B cell (primary cell): ENCODE measurements at places on chromosomes 5 and 9. TPM values are rescaled to one million over a fixed set of nuclear protein-coding genes. Genes with fewer than 3 reads are reported as not detected.

The KLHL3 gene
- total RNA-seq = 4.5 and 10.4 TPM in 2 replicates

- no peak for DNase-seq
- H3K27ac ChIP-seq = no peak overlapping the region
- H3K4me3 ChIP-seq = no peak overlapping the region
- H3K27me3 ChIP-seq = no peaks in the 10 kb centered on the region
- no peaks in the 10 kb centered on the region for H3K36me3 ChIP-seq
Measured at GRCh38 chr5:112070022-112070421, 313.0 kb upstream of the NREP start.

- H3K4me3 ChIP-seq = no peak overlapping the region
- no peak for DNase-seq
- H3K27ac ChIP-seq = no peak overlapping the region
- H3K36me3 ChIP-seq = no peaks in the 10 kb centered on the region
- H3K4me1 ChIP-seq = no peaks in the 10 kb centered on the region
- H3K27me3 ChIP-seq = no peaks in the 10 kb centered on the region
Measured at GRCh38 chr9:138061631-138062030, 184.0 kb downstream of the CACNA1B start.

- no peak overlapping the region for H3K4me3 ChIP-seq
- no peaks in the 10 kb centered on the region for H3K27me3 ChIP-seq
- H3K36me3 ChIP-seq = no peaks in the 10 kb centered on the region
- H3K4me1 ChIP-seq = no peaks in the 10 kb centered on the region
- H3K27ac ChIP-seq = no peak overlapping the region
Measured at GRCh38 chr5:127923804-127924570, 159.6 kb upstream of the SLC12A2 start.

The CDH9 gene
- total RNA-seq = not detected in 2 replicates

The MAST4 gene
- 56.0 and 57.1 TPM in 2 replicates for total RNA-seq

The ACSL6 gene
- total RNA-seq = 0.62 TPM in 1 of 2 replicates, not detected in the other

- H3K4me3 ChIP-seq = no peak overlapping the region
- H3K36me3 ChIP-seq = no peaks in the 10 kb centered on the region
- DNase-seq = peak; percentile 55
- H3K27ac ChIP-seq = peak overlapping the region; percentile 44
- H3K4me1 ChIP-seq = peaks cover 53% of the 10 kb centered on the region
Measured at GRCh38 chr9:112069318-112070169, 105.6 kb downstream of the SUSD1 start.

- H3K4me1 ChIP-seq = no peaks in the 10 kb centered on the region
- H3K27me3 ChIP-seq = no peaks in the 10 kb centered on the region
- no peak for DNase-seq
- H3K36me3 ChIP-seq = no peaks in the 10 kb centered on the region
- no peak overlapping the region for H3K4me3 ChIP-seq
Measured at GRCh38 chr9:14029806-14030374, 284.1 kb downstream of the NFIB start.

DNA sequence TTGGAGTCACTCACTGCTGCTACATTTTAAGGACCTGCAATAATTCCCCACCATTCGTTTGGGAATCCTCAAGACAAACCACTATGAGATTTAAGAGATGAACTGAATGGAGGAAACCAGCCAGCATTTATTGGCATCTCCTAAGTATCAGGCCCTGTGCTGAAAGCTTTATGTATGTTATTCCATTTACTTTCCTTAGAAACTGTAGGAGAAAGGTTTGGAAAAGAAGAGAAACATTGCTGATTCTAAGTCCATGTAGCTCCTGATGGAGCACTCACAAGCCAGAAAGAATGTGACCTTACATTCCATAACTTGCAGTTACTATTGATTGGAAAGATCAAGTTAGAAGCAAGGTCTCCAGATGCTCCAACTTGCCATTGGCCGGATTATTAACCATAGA is 267.4 kb downstream of the GAS1 start:
- no peaks in the 10 kb centered on the region for H3K27me3 ChIP-seq
- H3K36me3 ChIP-seq = no peaks in the 10 kb centered on the region
- DNase-seq = no peak
- H3K4me1 ChIP-seq = no peaks in the 10 kb centered on the region
- H3K4me3 ChIP-seq = no peak overlapping the region

DNA sequence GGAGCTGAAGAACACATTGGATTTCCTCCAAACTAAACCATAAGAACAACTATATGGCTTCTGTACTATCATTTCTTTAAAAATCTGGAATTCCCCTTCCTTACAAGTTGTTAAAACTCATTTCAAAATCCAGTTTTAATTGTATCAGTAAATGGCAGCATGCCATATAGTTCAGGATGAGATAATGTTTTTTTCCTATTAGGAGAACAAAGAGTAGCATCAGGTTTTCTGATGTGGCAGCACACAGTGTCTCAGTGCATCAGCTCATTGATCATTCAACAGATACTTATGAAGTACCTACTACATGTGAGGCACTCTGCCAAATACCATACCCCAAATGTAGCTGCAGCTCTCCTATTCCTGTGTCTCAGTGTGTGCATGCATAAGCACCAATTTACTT is 161.1 kb downstream of the EPB41L4A start:
- no peak for DNase-seq
- no peak overlapping the region for H3K27ac ChIP-seq
- no peaks in the 10 kb centered on the region for H3K4me1 ChIP-seq
- H3K27me3 ChIP-seq = no peaks in the 10 kb centered on the region
- no peaks in the 10 kb centered on the region for H3K36me3 ChIP-seq
- H3K4me3 ChIP-seq = no peak overlapping the region

GRCh38 chr9:133443982-133444381 is 15.8 kb upstream of the CACFD1 start:
- peaks cover 17% of the 10 kb centered on the region for H3K4me1 ChIP-seq
- no peaks in the 10 kb centered on the region for H3K36me3 ChIP-seq
- DNase-seq = no peak
- H3K27me3 ChIP-seq = no peaks in the 10 kb centered on the region

- no peaks in the 10 kb centered on the region for H3K27me3 ChIP-seq
- H3K4me1 ChIP-seq = no peaks in the 10 kb centered on the region
- no peak overlapping the region for H3K4me3 ChIP-seq
- DNase-seq = no peak
- no peak overlapping the region for H3K27ac ChIP-seq
- H3K36me3 ChIP-seq = no peaks in the 10 kb centered on the region
Measured at GRCh38 chr9:89116064-89116804, 62.4 kb downstream of the SHC3 start.

The LCN1 gene
- not detected in 2 replicates for total RNA-seq

DNA sequence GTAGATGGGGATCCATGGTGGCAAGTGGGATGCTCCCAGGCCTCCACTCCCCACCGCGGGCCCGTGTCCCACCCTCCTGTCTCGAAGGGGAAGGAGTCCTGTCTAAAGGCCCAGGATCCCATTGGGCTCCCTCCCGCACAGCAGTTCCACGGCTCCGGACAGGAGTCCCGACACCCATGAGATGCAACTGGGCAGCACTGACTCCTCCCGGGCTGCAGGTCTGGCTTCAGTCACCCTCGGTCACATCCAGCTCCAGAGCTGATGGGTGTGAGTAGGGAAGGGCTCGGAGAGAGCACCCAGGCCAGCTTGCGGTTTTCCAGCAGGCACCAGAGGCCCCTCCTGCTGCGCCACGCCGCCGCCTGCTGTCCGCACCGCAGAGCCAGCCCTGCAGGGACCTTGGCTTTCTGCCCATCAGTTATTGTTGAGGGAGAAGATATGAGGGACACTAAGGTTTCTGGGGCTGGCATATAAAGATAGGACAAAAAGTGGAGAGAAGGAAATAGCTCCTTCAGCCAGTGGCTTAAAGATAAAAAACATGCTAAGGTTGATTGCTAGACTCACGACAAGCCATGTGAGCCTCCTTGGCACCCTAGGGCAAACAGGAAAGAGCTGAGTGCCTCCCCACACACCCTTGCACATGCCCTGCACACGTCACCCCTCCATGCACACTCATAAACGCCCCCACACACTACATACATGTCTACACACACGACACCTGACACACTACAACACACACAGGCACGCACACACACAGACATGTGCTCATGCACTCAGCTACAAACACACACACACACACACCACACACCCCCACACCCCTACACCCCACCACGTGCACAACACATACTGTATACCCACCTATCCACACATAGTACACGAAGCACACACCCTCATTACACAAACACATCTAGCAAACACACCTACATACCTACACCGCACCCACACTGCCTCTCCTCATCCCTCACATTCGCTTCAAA is 79.0 kb downstream of the AK8 start:
- H3K27ac ChIP-seq = no peak overlapping the region
- H3K27me3 ChIP-seq = peaks cover 21% of the 10 kb centered on the region
- H3K4me3 ChIP-seq = no peak overlapping the region
- no peaks in the 10 kb centered on the region for H3K36me3 ChIP-seq
- H3K4me1 ChIP-seq = peaks cover 8% of the 10 kb centered on the region

The TMOD1 gene
- 1.9 and 2.5 TPM in 2 replicates for total RNA-seq

- H3K4me3 ChIP-seq = no peak overlapping the region
- no peak overlapping the region for H3K27ac ChIP-seq
- no peaks in the 10 kb centered on the region for H3K36me3 ChIP-seq
Measured at GRCh38 chr9:130672466-130672865, 8.1 kb downstream of the PRDM12 start.

DNA sequence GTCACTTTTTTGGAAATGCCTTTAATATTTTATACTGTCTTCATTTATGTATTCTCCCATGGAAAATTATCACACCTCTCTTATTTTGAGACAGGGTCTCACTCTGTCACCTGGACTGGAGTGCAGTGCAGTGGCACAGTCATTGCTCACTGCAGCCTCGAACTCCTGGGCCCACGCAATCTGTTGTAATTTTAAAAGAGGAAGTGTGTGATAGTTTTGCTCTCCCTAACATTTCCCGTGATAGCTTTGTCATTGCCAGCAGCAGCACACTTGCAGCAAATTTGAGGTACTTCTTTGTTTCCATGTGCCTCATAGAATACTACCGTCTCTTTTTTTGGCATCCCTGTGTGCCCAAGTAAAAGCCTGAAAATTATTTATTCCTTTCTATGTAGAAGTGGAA is 103.5 kb downstream of the RNF180 start:
- no peaks in the 10 kb centered on the region for H3K27me3 ChIP-seq
- no peak overlapping the region for H3K4me3 ChIP-seq
- no peaks in the 10 kb centered on the region for H3K4me1 ChIP-seq
- H3K36me3 ChIP-seq = no peaks in the 10 kb centered on the region

DNA sequence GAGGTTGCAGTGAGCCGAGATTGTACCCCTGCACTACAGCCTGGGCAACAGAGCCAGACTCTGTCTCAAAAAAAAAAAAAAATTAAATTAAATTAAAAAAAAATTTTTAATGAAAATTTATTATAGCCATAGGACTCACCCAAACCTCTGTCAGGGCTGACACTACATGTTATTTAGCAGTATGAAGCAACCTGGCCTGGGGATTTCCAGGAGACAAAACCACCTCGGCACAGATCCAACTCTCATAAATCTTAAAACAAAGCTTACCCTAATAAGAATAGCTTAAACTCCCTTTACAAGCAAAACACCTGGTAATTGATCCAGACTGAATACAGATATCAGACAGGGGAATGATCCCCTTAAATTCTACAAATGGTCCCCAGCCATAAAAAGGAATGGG is 38.4 kb downstream of the PPP1R2B start:
- H3K4me1 ChIP-seq = peaks cover 8% of the 10 kb centered on the region
- H3K27ac ChIP-seq = no peak overlapping the region
- no peaks in the 10 kb centered on the region for H3K27me3 ChIP-seq
- H3K4me3 ChIP-seq = no peak overlapping the region
- no peak for DNase-seq

- H3K27ac ChIP-seq = no peak overlapping the region
- peaks cover 33% of the 10 kb centered on the region for H3K27me3 ChIP-seq
- no peak overlapping the region for H3K4me3 ChIP-seq
- peaks cover 20% of the 10 kb centered on the region for H3K4me1 ChIP-seq
- DNase-seq = no peak
Measured at GRCh38 chr9:93181672-93182435, 2.1 kb upstream of the WNK2 start.

The SH3PXD2B gene
- total RNA-seq = not detected in 2 replicates

The OGN gene
- total RNA-seq = not detected in 2 replicates

DNA sequence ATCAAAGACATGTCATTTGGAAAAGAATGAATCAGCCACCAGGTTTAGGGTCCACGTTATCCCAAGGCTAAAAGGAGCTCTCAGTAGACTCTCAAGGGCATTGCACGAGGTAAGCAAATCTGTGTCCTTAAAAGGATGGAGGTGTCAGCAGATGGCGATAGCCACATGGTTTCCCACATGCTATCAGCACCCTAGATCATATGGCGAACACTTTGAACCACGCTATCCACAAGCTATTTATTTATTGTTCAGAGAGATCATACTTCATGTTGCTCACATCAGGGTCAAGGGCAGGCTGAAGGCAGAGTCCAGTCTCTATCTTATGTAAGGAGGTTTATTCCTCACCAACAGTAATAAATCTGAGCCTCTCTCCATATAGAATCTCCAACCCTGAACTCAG is 43.7 kb downstream of the CDH6 start:
- H3K4me3 ChIP-seq = no peak overlapping the region
- no peak overlapping the region for H3K27ac ChIP-seq
- no peaks in the 10 kb centered on the region for H3K36me3 ChIP-seq
- H3K4me1 ChIP-seq = no peaks in the 10 kb centered on the region

The NCBP1 gene
- total RNA-seq = 38.0 and 40.7 TPM in 2 replicates

The PCDHB7 gene
- total RNA-seq = not detected in 2 replicates

The PRKACG gene
- total RNA-seq = not detected in 2 replicates

DNA sequence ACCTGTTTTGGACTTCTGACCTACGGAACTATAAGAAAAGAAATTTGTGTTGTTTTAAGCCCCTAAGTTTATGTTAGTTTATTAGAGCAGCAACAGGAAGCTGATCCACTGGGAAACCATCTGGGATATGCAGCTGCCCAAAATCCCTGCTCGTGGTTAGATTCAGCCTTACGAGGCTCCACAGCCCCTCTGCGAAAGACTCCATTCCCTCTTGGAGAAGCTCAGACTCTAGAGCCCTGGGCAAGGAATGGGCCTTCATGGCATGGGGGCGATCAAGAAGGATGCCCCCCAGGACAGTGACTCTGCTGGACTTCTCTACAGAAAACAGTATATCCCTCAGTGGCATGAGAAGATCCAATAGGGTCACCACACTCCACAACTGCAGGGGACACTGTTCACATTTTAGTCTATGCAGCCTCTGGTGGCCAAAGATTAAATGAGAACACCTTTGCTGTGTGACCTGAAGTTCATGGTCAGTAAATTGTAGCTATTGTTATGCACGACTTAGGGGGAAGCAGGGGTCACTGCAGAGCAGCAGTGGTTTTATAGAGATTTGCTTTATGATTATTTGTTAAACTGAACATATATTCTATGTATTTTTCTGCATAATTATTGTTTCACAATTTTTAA is 21.1 kb downstream of the IRF1 start:
- no peak overlapping the region for H3K4me3 ChIP-seq
- no peak overlapping the region for H3K27ac ChIP-seq
- H3K36me3 ChIP-seq = peaks cover 11% of the 10 kb centered on the region
- H3K4me1 ChIP-seq = peaks cover 71% of the 10 kb centered on the region
- no peaks in the 10 kb centered on the region for H3K27me3 ChIP-seq

GRCh38 chr5:77326986-77327734 is 116.7 kb downstream of the PDE8B start:
- H3K27me3 ChIP-seq = no peaks in the 10 kb centered on the region
- no peaks in the 10 kb centered on the region for H3K36me3 ChIP-seq
- H3K27ac ChIP-seq = no peak overlapping the region
- no peak overlapping the region for H3K4me3 ChIP-seq
- DNase-seq = no peak
- H3K4me1 ChIP-seq = no peaks in the 10 kb centered on the region

The ADCY2 gene
- total RNA-seq = not detected in 2 replicates

- H3K27me3 ChIP-seq = no peaks in the 10 kb centered on the region
- no peak overlapping the region for H3K27ac ChIP-seq
- no peaks in the 10 kb centered on the region for H3K4me1 ChIP-seq
- no peak for DNase-seq
- no peaks in the 10 kb centered on the region for H3K36me3 ChIP-seq
Measured at GRCh38 chr9:117917873-117918272, 213.7 kb downstream of the TLR4 start.
